ENCODE measurements at places on chromosomes 16 and 17.

DNA sequence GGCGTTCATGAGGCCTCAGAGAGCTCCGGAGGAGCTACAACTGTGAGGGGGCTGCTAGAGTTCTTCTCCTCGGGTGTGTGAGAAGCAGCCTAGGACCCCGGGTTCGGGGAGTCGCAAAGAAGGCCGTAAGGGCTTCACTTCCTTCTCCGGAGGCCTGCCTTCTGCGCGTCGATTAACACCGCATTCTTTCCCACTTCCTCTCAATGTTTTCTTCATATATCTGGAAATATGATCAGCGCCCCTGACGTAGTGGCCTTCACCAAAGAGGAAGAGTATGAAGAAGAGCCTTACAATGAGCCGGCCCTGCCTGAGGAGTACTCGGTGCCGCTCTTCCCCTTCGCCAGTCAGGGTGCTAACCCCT, 449 bp downstream of the SMCR8 start:
- DNase-seq = no peak

DNA sequence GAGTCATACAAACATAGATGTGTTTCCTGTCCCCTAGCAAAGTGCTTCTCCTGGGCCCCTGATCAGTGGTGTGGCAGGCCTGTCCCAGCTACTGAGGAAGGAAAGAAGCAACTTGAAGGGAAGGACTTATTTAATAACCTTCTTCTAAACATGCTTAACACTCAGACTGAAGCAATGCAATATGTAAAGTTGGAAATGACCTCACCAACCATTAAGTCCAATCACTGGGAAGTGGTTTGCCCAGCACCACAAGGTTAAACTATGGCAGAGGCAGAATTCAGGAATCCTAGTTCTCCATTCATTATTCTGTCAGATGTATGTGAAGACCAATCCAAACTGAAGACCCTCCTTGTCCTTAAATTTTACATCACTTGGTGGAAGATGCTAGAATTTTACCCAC, 39.1 kb downstream of the CENPV start:
- DNase-seq = no peak

DNA sequence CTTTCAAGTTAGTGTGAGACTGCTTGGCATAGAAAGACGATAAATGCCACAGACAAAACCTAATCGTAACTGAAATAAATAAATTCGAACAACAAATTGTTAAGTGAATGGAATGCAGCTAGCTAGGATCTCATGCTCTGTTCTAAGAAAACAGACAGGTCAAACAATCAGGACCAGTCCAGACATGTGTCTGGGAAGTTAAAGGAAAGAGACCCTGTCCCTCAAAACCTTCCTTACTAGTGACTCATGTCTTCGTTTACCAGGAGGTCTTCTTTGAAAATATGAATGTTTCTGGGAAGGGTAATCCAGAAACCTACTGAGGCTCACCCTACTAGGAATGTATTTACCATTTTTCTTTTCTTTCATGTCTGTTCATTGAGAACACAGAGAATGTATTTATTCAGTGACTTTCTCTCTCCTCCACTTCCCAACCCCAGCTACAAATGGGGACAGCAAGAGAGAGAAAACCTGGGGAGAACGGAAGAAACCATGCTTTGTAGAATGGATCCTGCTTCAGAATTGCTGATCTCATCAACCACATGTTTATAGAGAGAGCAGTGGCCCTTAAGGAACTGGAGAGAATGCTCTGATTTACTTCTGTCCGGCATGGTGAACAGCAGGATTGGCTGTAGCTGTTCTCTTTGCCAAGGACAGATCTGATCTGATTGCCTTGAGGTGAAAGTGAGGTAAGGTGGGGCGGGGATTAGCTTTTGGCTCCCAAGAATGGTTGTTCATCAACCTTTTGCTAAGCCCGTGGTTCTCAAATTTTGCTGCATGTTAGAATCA, 39.4 kb upstream of the DHX8 start:
- DNase-seq = no peak

- DNase-seq = no peak
Measured at GRCh38 chr17:57211543-57211942, 44.8 kb upstream of the MSI2 start.

DNA sequence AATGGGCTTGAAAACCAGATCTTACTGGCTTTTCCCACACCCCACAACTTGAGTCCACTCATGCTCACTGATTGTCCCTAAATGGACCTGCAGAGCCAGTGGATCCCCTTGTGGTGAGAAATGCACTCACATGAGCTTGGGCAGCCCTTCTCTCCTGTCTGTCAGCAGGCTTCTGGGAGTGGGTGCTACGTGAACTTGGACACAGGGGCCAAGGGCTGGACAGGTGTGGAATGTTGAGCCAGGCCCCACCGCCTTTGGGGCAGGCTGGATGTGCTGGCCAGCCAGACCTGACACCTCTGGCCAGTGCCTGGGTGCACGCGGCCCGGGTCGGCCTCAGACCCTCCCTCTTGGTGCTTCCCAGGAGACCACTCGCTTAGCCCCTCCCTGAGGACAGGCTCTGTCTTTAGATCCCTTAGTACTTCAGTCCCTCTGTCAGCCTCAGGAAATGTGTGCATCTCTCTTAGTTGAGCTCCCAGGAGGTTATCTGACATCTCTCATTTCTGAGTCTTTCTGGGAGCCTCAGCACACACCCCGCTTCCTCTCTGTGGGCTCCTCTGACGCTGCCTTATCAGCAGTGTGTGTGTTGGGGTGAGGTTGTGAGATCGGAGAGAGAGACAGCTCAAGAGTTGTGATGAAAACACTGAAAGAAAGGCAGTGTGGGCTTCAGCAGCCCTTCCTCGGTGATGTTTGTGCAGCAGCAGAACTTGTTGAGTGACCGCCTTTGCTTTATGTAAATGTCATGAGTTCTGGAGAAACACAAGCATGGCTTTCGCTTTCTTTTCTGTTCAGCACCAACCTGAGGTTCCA, 117.0 kb downstream of the RAB11FIP4 start:
- DNase-seq = peak; percentile 68

GRCh38 chr17:18102640-18103039, 5.9 kb upstream of the MYO15A start:
- no peak for DNase-seq

DNA sequence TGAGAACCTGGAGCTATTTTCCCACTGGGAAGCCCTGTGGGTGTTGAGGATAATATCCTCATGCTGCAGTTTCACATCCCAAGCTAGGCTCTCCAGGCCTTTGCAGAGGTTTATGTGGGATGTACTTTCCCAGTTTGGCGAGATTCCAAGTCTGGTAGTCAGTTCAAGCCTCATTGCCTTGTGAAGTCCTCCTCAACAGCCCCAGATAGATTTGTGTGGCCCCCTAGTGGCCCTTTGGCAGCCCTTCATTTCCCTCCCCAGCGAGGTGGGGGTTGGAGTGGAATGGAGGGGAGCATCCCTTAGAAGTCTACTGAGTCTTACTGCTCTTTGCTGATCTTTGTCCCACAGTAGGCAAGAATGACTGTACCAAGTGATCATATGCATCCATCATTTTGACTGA, 137.9 kb downstream of the CDH11 start:
- no peak for DNase-seq

DNA sequence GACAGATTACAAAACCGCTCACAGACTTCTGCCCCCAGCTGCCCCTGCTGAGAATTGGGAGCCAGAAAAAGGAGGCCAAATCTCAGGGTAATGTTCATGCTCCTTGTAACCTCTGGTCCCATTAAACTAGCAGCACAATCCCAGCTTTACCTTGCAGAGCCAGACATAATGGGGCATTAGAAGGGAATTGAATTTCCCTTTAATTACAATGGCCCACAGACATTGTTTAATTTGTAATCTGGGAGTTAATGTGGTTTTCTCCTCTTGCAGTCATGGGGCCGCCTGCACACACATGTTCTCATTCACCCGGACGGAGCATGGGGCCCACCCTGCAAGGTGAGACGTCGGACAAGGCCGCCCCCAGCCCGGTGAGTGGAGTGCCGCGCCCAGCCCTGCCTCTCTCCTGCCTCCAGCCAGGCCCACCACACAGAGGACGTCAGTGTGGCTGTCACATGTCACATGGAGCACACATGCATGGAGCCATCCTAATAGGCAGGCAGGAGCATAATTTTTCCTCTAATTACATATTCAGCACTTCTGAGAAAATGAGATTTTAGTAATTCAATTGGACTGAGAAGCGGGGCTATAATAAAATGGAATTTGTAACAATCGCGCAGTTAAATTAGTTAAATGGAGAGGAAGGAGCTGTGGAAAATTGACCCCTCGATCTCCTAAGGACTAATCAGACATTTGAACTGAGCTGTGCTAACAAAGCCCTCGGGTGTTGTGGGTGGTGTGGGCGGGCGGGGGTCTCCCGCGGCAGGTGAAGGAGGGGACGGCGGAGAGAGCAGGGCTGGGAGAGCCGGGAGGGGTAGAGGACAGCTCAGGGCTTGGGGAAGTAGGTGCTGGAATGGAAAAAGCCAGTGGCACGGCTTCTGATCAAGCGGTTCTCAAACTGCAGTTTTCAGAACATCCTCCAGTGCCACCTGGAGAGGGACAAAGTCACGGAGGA, 87.7 kb downstream of the ENGASE start:
- DNase-seq = no peak

DNA sequence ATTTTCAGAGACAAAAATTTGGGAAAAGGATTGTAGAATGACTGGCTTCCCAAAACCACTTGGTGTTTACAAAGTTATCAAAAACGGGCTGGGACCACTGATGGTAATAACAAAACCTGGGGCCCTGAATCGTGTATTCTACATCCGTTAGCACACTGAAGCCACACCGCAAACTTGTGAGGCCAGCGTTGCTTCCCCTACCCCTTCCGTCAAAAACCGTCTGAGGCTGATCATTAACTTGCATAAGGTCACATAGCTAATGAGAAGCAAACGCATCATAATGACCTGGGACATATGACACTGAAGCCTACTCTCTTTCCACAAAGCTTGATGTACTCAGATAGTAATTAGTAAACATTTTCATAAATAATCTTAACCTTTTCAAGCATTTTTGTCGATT, 704.3 kb downstream of the MAF start:
- DNase-seq = peak; percentile 38

GRCh38 chr17:30950669-30951399, 20.0 kb upstream of the RNF135 start:
- no peak for DNase-seq

GRCh38 chr17:40582328-40582901, 17.1 kb upstream of the CCR7 start:
- peak; percentile 47 for DNase-seq

- DNase-seq = no peak
Measured at GRCh38 chr16:50652836-50653425, 28.2 kb downstream of the SNX20 start.

- DNase-seq = peak; percentile 67
Measured at GRCh38 chr17:39800540-39800939, 62.8 kb downstream of the GRB7 start.

GRCh38 chr17:43900183-43900857, 7.0 kb downstream of the MPP2 start:
- DNase-seq = peak; percentile 86

DNA sequence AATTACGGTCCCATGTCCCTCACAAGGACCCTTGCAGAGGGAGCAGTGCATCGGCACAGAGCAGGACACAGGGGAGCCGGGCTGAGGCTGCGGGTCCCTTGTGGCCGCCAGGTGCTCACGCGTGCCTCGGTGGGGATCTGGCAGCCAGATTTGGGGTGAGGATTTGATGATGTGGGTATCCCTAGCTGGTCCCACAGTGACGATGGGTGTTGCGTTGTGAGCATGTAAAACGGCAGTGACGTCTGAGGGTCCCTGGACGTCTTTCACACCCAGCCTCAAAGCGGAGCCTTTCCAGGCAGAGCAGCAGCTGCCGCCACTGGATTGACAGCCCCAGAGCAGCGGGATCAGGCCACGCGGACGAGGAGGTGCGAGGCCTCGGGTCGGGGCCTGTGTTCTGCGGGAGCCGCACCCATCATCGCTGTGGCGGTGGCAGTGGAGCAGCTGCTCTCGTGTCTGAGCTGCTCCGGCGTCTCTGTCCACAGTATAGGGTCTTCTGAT, 54.6 kb downstream of the WDR45B start:
- DNase-seq = no peak

DNA sequence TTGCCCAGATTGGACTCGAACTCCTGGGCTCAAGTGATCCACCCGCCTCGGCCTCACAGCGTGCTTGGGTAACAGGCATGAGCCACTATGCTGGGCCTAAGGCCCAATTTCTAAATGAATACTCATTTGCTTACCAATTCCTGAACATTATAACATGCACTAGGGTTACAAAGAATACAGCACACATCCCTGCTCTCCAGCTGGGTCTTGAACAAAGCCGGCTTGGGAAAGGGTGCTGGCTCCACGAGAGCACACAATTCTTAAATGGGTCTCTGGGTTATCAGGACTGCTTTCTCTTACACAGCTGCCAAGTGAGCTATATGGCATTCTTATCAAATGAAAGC, 58.3 kb downstream of the HIC1 start:
- no peak for DNase-seq

GRCh38 chr17:41223821-41224220, 2.6 kb upstream of the KRTAP9-2 start:
- no peak for DNase-seq

- DNase-seq = no peak
Measured at GRCh38 chr17:17424552-17424951, 52.2 kb upstream of the MED9 start.

DNA sequence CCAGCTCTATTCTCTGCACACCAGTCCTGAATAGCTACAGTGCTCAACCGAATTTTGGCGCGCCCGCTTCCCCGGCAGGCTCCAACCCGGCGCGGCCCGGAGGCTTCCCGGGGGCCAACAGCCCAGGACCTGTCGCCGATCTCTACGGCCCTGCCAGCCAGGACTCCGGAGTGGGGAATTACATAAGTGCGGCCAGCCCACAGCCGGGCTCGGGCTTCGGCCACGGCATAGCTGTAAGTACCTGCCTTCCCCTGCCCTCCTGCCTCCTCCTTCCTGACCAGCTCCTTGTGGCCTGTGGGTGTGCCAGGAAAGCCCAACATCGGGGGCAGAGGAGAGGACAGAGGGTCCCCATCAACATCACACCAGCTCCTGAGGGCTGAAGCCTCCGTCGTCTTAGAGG, 70.2 kb downstream of the CCDC182 start:
- no peak for DNase-seq

GRCh38 chr16:66308096-66308495, 58.4 kb upstream of the CDH5 start:
- DNase-seq = no peak

DNA sequence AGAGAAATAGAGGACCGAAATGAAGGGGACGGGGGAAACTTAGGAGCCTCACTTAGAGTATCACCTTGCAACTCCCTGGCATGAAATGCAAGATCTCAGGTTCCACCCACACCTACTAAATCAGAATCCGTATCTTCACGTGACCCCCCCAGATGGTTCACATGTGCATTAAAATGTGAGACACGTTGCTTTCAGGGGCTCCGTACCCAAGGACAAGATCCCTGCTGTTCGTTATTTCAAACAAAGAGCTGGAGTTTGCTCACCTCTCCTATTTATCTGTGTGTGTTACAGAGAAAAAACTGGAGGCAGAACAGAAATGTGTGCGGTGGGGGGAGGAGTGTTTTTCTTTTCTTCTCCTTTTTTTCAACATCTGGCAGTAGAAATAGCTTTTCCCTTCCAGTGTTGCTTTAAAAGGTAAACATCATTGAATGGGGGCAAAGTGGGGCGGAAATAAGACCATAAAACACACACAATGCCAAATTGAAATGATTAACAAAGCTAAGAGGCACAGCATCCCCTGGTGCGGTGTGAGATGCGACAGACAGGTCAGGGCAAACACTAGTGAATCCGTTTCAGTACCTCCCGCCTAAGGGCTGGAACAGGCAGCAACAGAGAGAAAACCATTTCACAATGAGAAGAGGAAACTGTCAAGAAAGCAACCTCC, 145.4 kb downstream of the SOX9 start:
- DNase-seq = no peak

Data from stimulated activated CD4-positive, alpha-beta T cell treated with anti-CD3 and anti-CD28 coated beads, Interleukin-4, amount 100 ng/mL, for 24 hours (primary cell).